ENCODE measurements at places on chromosomes 4 and X.

GRCh38 chrX:124736553-124737270 is 390.3 kb downstream of the SH2D1A start:
- no peak for DNase-seq

DNA sequence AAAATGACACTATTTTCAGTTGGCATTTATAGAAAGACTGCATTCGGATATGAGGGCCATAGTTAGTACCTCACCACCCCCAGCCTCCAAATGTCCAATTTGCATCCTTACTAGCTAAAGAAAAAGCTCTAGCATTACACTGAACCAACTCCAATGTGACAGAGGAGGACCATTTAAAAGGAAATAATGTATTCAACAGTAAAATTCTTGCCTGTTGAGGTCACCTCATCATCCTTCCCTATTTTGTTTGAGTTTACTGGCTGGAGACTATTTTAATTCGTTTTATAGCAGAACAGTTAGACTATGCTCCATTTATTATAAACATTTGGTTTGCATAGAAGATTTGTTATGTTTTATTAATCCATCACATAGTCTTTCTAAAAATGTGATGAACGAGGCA is 88.2 kb upstream of the PPARGC1A start:
- DNase-seq, result no peak

GRCh38 chr4:30245140-30245539 is 475.0 kb upstream of the PCDH7 start:
- DNase-seq, result no peak

DNA sequence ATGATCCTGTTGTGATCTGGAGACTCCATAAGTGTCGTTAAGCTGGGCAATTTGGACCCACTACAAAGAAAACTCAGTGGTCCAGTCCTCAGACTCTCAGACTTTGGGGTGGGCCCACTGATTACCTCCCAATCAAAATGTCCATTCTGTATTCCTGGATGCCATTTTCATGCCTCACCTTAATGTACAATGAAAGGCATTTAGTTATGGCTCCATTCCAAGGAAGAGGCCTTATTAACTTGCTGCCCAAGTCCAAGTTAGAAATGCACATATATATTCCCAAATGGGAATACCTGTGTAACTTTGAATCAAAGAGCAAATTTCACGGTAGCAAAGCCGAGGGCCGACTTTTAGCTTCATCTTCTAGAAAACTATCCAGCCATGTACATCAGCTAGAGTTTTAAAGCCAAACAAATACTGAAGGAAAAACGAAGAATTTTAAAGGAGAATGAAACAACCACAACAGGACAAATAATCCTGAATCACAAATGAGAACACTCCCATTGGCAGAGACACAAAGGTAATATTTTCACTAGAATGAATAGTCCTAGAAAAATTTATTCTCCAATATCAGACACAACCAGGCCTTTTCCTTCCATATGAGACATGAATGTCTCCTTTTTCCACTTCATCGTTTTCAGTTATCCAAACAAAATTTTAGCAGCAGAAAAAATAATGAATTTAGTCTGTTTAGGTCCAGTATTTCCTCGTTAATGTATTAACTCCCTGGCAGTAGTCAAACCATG is 63.7 kb upstream of the HHIP start:
- DNase-seq, result no peak

DNA sequence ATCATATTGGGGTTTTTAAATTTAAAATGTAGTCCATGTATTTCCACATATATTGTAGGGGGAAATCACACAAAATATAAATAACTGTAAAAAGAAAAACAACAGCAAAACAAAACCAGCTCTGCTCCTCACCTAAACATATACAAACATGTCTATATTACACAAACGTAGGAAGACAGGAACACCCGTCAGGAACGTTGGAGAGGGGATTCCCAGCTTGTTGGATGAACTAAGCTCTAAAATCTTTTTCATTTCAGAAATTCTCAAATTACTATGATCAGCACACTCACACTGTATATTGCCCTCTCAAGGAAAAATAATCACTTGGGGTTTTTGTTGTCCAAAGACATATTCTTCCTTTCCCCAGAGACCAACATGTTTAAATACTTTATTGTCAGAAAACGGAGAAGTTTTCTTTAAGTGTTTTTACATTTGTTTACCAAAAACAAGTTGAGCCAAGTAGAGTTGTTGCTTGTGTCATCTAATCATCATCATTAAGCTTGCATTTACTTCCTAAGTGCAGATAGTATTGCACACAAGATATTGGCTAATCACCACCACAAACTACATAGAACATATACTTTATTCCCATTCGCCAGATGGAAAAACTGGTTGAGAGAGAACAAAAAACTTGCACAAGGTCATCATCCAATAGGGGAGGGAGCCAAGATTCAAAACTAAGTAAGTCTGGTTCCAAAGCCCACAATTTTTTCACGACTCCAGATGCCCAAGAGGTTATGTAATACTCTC is 2.4 kb upstream of the TLR10 start:
- DNase-seq, result no peak

- DNase-seq, result no peak
Measured at GRCh38 chrX:43836435-43837184, 45.6 kb downstream of the MAOB start.

All from hematopoietic multipotent progenitor cell treated with erythropoietin and hydrocortisone succinate and interleukin-3 and kit ligand, for 17 days (in vitro differentiated cells).